ENCODE measurements at places on chromosomes 7 and 10.

DNA sequence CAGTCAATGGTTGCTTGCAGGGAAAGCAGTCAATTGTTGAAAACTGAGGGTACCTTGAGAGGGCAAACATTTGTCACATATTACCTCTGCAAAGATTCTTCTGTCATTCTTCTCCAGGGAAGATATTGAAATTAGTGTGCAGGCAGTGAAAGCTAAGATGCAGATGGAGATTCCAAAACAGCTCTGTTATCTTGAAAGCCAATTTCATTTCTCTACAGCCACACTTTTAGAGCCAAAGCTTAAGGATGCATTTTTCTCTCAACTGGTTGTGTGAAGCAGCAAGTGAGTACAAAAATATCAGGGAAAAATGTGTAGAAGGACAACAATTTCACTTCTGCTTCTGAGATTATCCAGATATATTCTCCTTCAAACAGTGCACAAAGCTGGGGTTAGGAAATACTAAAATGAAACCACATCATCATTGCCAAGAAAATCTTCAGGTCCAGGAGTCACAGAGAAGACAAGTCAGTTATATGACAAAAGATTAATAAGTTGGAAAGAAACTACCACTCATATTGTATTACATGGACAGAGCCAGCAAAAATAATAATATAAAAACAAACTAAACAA is 16.3 kb downstream of the SGMS1 start:
- DNase-seq: no peak

DNA sequence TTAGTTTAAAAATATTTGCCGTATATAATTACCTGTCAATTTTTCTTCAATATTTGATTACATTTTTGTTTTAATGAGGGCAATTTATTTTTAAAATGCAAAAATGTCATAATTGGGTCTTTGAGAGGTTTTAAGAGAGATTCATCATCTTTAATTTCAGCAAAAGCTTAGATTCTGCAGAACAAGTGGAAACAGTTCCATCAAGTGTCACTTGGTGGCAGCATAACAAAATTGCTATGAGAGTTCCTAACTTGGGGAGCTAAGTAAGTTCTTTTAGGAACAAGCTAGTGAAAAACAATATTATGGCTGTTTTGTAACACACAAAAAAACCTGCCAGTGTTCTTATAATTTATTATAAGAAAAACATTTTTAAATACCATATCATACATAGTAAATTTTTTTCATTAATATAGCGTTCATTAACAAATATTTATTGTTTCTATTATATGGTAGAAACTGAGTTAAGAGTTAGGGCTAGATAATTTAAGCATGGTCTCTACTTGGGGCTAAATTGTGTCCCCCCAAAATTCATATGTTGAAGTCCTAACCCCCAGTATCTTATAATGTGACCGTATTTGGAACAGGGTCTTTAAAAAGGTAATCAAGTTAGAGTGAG is 155.2 kb downstream of the MAGI2 start:
- no peak for DNase-seq

DNA sequence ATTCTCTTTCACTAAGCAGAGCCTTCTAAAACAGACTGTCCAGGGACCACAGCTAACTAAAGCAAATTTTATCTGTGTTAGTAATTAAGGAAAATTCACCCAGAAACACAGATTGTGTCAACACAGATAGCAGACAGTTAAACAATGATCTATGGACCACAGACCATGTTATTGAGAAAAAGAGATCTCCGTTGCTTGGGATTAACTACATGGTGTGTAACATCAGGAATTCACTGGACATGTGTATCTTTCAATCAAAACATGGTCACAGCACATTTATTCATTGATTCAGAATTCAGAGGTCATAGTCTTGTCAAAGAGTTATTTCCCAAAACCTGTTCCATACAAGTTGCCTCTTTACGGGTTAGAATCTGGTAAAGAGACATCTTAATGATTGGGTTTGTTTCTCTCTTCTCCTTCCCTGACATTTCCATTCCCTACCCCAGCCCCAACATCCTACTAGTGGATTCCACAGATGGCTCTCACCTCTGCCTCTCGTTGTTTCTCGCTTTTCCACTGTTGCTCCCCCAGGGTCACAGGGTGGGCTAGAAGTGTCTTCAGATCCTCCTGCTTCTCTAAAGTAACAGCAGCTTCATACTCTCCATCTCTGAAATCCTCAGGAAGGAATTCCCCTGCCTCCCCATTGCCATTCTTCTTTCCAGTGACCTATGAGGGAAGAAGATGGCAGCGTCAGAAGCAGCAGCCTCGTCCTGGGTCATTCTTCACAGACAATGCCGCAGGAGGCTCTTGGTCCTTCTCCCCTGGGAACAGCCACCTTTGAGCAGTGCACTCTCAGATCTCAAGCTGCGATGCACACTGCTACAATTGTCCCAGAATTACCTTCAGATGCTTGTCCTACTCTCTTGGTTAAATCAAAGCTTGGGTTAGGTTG is 958 bp downstream of the ANKRD1 start:
- DNase-seq: no peak

DNA sequence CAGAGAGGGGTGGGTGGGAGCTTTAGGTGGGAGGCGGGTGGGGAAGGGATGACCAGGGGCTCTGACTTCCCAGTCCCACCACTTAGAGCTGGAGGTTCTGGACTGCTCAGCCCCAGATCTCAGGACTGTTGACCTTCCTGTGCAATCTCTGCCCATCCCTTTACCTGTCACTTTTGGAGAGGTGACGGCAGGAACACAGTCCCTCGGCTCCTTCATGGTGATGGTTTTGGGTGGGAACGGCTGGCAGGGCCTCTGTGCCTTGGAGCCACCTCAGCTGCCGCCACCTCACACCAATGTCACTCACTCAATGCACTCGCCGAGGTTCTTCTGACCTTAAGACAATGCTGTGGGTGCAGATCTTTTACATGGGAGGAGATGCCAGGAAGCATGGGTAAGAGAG is 49.0 kb downstream of the TMEM270 start:
- DNase-seq: no peak

DNA sequence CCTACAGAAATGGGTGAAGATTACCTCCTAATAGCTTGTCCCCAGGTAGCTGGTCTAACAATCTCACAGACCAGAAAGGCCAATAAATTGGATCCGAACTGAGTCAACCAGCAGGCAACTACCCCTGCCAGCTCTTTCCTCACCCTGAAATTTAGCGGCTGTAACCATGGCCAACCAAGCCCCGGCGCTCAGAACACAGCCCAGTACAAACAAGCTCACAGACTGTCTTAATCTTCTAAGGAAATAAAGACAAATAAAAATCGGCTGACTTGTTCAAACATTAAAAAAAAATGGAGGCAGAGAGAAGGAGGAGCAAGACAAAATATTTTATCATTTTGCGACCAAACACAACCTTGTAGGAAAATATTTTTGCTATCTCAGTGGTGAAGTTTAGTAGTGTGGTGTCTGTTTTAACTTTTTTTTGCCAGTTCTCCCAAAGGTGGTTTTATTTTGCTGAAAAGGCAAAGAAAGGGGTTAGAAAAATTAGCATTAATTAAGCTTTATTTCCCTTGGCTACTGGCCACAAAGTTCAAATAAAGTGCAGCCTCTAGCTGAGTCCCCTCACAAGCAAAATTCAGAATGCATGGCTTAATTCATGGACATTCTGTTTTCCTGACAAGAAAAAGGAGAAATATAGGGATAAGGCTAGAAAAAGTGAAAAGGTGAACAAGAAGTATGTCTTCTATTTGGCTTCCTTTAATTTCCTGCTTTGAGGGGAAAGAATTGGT is 313.0 kb upstream of the NPVF start:
- no peak for DNase-seq

GRCh38 chr7:18975689-18976280 is 141.7 kb downstream of the TWIST1 start:
- no peak for DNase-seq

GRCh38 chr7:101598986-101599771 is 29.9 kb downstream of the MYL10 start:
- no peak for DNase-seq

Data from activated CD4-positive, alpha-beta T cell treated with anti-CD3 and anti-CD28 coated beads, Interleukin-2, amount 50 U/mL, for 1 hour (primary cell).